ENCODE measurements at places on chromosomes 4 and X.

DNA sequence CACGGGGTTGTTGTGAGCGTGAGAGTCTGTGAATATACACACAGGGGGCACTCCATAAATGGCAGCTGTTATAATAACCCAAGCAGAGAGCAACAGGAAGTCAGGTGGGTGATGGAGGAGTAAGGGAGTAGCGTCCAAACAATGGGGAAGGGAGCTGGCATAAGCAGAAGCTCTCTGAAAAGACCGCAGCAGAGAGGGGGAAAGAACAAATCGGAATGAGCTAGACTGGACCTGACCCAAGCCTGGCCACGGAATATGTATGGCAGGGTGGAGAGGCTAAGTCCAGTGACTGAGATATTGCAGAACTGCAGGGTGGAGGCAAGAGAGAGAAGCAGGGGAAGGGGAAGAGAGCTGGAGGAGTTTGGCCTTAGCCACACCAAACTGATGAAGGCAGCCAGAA lies 6.5 kb upstream of the GJB1 start:
- DNase-seq, result no peak

DNA sequence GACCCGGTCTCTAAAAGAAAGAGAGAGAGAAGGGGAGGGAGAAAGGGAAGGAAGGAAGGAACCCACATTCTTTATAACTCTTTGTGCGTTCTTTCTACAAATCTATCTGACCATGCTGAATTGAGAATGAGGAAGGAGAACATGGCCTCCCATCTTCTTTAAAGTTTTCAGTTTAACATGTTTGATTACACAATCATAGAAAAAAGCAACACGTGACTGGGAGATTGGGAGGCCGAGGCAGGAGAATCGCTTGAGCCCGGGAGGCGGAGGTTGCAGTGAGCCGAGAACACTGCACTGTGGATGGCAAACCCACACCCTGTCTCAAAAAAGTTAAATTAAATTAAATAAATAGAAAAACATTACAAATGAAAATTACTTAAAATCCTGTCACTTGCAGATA lies 254.5 kb downstream of the RAPGEF2 start:
- DNase-seq, result no peak

DNA sequence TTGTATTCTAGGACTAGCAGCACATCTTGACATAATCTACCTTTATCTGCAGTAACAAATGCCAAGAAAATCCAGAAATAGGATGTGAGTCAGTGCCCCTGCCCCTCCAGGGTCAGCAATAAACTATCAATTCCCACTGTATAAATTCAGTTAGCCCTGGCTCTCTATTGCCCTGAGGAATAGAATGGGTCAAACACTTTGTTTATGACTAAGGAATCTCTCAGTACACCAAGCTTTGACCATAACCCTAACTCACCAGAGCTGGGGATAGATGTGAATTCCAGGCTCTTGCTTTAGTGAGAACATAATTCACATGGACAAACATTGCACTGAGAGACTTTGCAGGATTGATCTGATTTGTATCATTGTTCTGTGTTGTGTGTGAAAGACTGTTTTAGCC lies 82.3 kb downstream of the CXXC4 start:
- no peak for DNase-seq

DNA sequence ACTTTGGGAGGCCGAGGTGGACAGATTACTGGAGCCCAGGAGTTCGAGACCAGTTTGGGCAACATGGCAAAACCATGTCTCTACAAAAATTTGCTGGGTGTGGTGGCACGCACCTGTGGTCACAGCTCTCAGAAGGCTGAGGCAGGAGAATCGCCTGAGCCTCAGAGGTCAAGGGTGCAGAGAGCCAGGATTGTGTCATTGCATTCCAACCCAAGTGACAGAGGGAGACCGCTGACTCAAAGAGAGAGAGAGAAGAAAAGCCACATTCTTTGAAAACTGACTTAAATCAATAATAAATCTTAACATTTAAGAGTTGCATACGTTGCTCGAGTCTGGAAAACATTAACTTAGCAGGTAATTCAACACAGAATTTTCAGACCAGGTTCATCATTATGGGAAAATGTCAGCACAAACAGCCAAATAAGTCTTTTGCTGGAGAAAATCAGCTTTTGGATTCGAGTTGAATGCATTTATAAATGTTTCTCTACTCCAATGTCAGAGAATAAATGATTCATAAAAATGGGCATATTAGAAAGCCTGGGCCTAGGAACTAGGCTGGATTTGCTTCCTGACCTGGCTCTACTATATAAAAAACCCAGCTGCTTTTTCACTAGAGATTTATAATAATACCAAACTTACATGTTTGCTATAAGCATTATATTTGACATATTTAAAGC lies 68.3 kb upstream of the RBPJ start:
- DNase-seq, result no peak
